ENCODE measurements at places on chromosomes 3 and 15.

DNA sequence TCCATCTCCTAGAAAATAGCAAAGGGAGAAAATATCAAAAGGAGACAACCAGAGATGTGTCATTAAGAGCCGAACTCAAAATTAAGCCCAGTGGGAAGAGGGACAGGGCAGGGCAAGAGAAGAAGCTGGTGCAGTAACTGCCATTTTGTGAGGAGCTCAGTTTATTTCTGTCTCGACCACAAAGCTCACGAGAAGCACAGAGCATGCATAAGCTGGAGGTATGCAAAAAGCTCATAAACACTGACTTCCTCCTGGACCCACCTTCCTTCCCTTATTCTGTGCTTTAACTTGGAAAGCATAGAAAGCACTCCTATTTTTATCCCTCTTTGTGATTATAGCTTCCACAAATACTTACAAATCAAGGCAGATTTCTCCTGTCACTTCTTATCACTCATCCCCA, 81.3 kb downstream of the DGKG start:
- H3K4me1 ChIP-seq, result no peaks in the 10 kb centered on the region
- no peak overlapping the region for H3K27ac ChIP-seq
- H3K27me3 ChIP-seq, result no peaks in the 10 kb centered on the region
- no peak overlapping the region for H3K4me3 ChIP-seq

DNA sequence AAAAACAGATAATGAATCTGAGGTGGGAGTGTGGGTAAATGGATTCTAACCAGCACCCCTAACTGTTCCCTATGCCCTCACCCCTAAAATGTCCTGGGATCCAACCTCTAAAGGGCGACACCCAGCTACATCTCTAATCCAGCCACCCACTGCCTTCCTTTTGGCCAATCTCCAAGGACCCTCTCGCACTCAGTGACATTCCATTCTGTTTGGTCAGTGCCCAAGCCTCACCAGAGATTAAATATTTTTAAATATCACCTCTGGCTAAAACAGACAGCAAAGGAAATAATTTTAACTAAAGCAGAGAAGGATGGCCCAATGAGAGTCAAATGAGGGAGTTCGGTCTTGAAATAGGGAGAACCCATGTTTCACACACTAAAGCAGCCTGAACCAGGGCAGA, 19.9 kb upstream of the SCN10A start:
- no peak overlapping the region for H3K4me3 ChIP-seq
- no peaks in the 10 kb centered on the region for H3K36me3 ChIP-seq
- no peak overlapping the region for H3K27ac ChIP-seq
- no peaks in the 10 kb centered on the region for H3K27me3 ChIP-seq
- H3K4me1 ChIP-seq, result no peaks in the 10 kb centered on the region
- DNase-seq, result no peak

GRCh38 chr3:186107215-186108105, 1.4 kb downstream of the ETV5 start:
- H3K4me3 ChIP-seq, result peak overlapping the region; percentile 93
- peak; percentile 28 for DNase-seq
- H3K27me3 ChIP-seq, result peaks cover 16% of the 10 kb centered on the region
- peaks cover 15% of the 10 kb centered on the region for H3K4me1 ChIP-seq
- H3K27ac ChIP-seq, result no peak overlapping the region
- no peaks in the 10 kb centered on the region for H3K36me3 ChIP-seq

- H3K4me3 ChIP-seq, result no peak overlapping the region
- peaks cover 9% of the 10 kb centered on the region for H3K4me1 ChIP-seq
- H3K27ac ChIP-seq, result no peak overlapping the region
- H3K27me3 ChIP-seq, result no peaks in the 10 kb centered on the region
- no peak for DNase-seq
These were observed 12.4 kb downstream of the RTF1 start for GRCh38 chr15:41429003-41429890.

DNA sequence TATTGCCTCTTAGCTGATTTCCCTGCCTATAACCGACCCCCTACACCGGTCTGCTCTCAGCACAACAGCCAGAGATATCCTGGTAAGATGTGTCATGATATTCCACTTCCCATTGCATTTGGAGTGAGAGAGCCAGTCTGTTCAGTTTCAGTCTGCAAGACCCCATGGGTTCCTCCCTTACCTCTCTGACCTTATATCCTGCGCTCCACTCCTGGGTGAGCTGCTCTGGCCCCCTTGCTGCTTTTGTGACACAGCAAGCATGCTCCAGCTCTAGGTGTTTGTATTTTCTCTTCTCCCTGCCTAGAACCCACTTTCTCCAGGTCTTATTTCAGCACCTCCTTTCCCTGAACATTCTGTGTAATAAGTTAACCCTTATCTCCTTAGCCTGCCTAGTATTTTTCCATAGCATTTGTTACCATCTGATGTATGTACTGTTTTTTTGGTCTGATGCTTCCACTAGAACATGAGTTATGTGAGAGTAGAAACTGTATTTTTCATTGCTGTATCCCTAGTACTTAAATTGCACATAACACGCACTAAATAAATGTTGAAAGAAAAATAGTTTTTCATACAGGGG, 44.2 kb downstream of the CMTM8 start:
- peaks cover 16% of the 10 kb centered on the region for H3K4me1 ChIP-seq
- no peak overlapping the region for H3K4me3 ChIP-seq
- DNase-seq, result no peak
- H3K27ac ChIP-seq, result no peak overlapping the region

DNA sequence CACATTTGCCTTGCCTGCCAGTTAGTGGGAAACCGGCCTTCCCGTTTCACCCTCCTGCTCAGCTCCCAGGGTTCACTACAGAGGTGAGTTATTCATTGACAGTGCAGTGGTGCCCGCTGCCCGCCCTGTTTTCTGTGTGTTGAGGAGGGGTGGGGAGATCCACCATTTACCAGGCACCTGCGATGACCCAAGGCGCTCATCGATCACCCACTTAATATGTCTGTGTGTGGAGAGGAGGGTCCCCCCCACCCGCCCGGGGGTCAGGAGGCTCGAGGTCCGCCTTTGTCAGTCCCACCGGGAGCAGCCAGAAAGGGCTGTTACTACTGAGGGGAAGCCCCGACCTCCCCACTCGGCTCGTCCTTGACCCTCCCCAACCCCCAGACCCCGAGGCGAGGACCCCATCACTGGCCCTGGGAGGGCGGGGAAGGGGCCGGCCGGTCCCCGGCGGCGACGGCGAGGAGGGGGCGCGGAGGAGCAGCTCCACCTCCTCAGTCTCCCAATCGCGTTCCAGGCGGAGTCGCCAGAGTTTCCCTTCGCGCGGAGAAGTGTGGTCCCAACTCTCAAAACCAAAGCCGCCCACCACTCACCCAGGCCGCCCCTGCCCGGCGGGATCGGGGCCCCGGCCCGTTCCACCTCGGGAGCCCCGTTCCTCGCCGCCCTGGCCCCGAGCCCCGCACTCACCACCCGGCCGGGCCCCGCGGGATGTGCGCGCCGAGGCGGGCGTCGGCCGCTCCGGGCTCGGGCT, 1.1 kb downstream of the PLXNB1 start:
- peaks cover 19% of the 10 kb centered on the region for H3K4me1 ChIP-seq
- peaks cover 15% of the 10 kb centered on the region for H3K36me3 ChIP-seq
- DNase-seq, result no peak
- peaks cover 19% of the 10 kb centered on the region for H3K27me3 ChIP-seq
- H3K27ac ChIP-seq, result no peak overlapping the region

DNA sequence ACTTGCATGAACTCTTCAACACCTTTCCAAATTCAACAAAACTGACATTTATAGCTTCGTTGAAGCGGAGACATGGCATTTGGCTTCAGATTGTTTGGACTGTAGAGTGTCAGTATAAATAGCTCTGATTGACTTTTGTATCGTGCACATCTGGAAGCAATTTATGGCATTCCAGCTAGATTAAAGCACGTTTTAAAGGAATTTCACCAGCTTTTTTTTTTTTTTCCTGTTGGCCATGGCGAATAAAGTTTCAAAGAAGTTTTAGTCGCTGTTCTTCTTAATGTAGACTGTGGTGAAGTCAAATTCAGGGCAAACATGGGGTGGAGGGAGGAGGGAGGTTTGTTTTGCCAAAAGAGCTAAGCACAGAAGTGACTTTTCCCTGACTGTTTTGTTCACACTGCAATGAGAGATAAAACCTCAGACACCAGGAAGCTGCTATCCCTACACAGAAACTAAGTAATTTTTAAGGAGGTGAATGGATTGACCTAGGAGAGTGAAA, 391.0 kb upstream of the RARB start:
- H3K27me3 ChIP-seq, result no peaks in the 10 kb centered on the region
- no peak for DNase-seq
- H3K4me3 ChIP-seq, result no peak overlapping the region
- H3K36me3 ChIP-seq, result no peaks in the 10 kb centered on the region
- no peak overlapping the region for H3K27ac ChIP-seq
- H3K4me1 ChIP-seq, result no peaks in the 10 kb centered on the region

DNA sequence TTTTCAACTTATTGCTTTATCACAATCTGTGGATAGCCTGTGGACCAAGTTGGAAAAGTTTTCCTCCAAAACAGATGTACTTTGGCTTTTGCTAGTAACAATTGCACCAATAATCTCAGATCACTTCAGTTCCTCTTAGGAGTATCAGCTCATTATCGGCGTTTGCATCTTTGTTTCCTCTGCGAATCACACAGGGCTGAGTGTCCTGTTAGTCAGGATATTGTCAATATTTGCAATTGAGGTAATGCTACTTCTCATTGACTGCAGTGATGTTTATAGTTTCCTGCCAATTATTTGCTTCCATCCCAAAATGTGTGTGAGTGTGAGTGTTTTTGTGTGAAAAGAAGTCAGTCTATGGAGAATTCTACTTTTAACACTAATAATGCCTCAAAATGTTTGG, 545.0 kb downstream of the SI start:
- no peaks in the 10 kb centered on the region for H3K27me3 ChIP-seq
- H3K36me3 ChIP-seq, result no peaks in the 10 kb centered on the region
- H3K4me1 ChIP-seq, result no peaks in the 10 kb centered on the region
- H3K4me3 ChIP-seq, result no peak overlapping the region

DNA sequence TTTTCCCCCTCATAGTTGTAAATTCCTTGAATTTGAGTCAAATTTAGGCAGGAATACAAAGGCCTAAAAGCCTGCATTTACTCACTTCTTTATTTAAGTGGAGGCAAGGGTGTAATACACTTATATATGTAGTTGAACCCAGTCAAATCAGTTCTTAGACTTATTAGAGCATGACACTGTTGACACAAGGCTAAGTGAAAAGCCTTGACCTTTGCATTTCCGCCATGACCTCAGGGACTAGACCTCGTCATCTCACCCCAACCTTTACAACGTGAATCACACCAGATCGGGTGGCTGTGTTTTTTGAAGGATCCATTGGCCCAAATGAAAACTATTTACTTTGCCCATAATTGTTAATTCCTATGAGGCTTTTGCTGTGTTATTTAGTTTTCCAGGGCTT, 774.4 kb downstream of the ROBO1 start:
- no peak overlapping the region for H3K4me3 ChIP-seq
- no peak for DNase-seq
- H3K27ac ChIP-seq, result no peak overlapping the region
- H3K36me3 ChIP-seq, result no peaks in the 10 kb centered on the region

- no peak for DNase-seq
- no peaks in the 10 kb centered on the region for H3K27me3 ChIP-seq
- H3K4me1 ChIP-seq, result no peaks in the 10 kb centered on the region
- no peaks in the 10 kb centered on the region for H3K36me3 ChIP-seq
These were observed 783.6 kb downstream of the PDCD6IP start for GRCh38 chr3:34582055-34582454.

DNA sequence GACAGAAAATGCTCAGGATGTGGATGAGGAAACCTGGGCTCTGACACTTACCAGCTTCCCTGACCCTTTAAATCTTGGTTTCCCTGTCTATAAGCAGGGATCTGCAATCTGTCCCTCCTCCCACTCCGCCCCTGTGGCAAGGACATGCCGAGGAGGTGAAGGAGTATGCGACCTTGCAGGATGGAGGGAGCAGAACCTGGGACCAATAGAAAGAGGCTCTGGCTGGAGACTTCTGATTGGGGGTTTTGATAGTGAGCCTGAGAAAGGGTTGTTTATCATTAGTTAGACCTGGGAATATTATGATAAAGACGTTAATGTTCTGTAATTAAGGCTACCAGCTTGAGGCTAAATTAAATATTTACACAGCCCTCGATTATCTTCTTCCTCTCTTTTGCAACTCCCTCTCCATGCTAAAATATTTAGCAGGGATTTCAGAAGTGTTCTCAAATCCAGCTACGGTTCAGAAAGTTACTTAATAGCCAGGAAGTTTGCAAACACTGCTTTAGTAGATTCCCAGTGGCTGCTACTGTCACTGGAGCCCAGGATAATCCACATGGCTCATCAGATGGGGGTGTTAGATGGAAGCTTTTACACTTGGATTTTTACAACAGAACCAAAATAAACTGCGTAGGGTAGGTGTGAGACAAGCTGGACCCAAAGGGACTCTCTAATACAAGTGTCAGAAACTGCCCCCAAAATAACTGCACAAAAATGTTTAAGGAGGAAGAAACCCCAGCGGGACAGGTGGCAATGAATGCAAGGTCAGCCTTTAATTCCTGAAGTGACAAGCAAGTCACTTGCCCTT, 9.2 kb upstream of the PAQR5 start:
- H3K4me3 ChIP-seq, result no peak overlapping the region
- H3K36me3 ChIP-seq, result no peaks in the 10 kb centered on the region
- peaks cover 5% of the 10 kb centered on the region for H3K27me3 ChIP-seq
- no peak overlapping the region for H3K27ac ChIP-seq
- DNase-seq, result no peak

- H3K4me3 ChIP-seq, result no peak overlapping the region
- no peak overlapping the region for H3K27ac ChIP-seq
- no peak for DNase-seq
- H3K4me1 ChIP-seq, result no peaks in the 10 kb centered on the region
- no peaks in the 10 kb centered on the region for H3K36me3 ChIP-seq
These were observed 172.7 kb downstream of the MEGF11 start for GRCh38 chr15:66080717-66081398.

DNA sequence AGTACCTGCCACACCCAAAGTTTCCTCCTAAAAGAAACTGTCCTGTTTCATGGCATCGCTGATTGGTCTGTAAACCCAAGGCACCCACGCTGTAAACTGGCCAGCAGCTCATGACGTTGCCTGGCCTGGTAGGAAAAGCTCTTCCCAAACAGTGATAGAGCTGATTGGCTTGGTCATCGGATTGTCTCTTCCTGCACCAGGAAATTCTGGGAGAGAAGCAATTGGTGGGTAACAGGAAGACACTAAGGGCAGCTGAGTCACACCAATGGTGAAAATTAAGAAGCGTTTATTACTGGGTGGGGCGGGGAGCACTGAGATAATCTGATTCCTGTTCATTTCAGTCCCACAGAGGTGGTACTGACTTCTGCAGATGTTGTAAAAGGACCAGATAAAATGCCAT, 31.0 kb downstream of the KLHL6 start:
- no peaks in the 10 kb centered on the region for H3K27me3 ChIP-seq
- DNase-seq, result no peak
- peaks cover 50% of the 10 kb centered on the region for H3K36me3 ChIP-seq
- H3K4me1 ChIP-seq, result peaks cover 11% of the 10 kb centered on the region
- no peak overlapping the region for H3K27ac ChIP-seq

DNA sequence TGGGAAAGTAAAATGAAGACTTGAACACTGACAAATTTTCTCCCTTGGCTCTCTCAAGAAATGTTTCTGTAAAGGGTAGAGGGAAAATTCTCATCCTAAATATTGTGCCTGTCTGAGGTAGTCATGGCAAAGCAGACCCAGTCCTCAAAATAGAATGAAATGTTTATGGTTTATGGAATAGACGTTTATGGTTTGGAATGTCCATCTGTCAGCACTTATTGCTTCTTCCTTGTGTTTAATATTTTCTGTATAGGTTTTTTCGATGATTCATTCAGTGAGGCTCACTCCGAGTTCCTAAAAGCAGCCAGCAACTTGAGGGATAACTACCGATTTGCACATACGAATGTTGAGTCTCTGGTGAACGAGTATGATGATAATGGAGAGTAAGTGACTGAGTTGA, 13.9 kb downstream of the ELL3 start:
- no peak for DNase-seq
- H3K4me1 ChIP-seq, result no peaks in the 10 kb centered on the region
- H3K27ac ChIP-seq, result no peak overlapping the region
- no peak overlapping the region for H3K4me3 ChIP-seq
- no peaks in the 10 kb centered on the region for H3K27me3 ChIP-seq

Data from T-cell (primary cell).